ENCODE measurements at places on chromosomes 2 and 18.

- no peak for DNase-seq
These were observed 70.6 kb upstream of the WDR75 start for GRCh38 chr2:189370719-189371118.

- no peak for DNase-seq
These were observed 112.2 kb upstream of the PXDN start for GRCh38 chr2:1856475-1856874.

DNA sequence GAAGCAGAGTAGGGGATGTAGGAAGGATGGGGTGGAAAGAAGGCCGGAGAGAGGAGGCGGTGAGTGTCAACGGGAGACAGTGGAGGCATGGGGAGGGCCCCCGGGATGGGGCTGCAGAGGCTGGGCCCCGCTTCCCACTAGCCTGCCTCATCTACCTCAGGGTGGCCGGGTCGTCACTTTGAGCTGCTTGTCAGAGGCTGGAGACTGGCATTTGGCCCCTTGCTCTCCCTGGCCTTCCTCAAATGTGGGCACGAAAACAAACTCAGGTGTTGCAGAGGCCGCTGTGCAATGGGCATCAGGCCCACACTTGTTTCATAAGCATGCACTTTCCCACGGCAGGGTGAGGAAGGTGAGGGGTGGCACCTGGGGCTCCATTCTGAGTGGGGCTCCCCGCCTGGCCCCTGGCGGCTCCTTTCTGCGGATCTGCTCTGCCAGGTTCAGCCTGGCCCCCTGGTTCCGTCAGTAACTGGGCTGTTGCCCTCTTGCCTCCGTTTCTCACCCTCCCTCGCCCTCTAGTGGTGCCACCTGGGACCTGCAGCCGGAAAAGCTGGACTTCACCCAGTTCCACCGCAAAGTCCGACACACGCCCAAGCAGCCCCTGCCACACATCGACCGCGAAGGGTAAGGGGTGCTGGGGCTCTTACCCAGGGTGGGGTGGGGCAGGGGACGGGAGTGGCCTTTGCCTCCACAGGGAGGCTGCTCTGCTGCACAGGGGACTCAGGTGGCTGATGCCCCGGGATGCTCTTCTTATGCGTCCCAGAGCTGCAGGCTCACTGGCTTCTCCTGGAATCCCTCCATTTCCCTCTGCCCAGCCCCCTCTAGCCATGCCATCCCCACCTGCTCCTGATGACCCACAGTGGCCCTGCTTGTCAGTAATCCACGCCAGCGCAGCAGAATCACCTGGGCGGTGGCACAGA is 125.4 kb downstream of the CTIF start:
- DNase-seq: peak; percentile 6

DNA sequence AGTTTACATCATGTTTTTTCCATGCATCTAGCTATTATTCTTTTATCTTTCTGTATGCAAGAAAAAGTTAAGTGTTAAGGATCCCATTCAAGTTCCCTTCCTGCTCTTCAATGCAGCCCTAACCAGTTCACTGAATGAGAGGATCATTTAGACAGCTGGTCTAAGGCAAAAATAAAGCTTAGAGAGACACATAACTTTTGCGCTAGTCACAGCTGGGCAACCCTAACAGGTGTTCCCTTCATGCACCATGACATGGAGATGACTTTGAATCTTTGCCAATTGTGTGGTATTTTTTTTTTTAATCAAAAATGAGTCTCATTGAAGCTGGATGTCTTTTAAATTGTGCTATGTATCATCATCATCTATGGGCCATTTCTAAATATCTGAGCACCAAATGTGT is 393.8 kb upstream of the CYRIA start:
- no peak for DNase-seq

GRCh38 chr2:41313082-41313481 is 734.7 kb upstream of the PKDCC start:
- DNase-seq: no peak

DNA sequence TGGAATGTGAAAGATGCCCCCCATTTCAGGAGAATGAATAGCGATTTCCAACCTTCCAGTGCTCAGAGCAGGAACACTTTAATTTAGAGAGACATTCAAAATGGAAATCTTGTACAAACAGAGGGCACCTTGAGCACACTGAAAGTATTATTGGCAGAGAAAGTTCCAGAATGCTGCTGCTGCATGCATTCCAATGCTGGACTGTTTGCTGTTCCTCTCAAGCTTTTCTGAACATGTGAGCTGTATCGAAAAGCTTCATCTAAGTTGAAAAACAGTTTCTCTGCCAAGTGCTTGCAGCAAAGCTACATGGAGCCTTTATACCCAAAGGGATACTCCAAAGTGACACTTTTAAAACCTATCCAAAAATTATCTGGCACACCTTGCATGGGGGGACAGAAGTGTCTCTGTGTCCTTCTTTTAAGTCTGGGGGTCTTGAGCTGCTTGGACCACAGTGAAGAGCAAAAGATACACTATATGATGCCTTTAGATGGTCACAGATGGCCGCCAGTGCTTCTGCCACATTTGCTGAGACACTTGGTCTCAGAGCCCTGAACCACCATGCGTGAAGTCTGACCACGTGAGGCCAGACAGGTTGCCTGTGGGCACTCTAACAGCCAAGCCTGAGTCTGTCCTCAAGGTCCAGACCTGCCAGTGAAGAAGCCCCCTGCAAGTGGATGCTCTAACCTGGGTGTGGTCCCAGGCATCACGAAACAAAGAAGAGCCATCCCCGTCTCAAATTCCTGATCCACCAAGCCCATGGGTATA is 18.8 kb downstream of the UXS1 start:
- DNase-seq: no peak

DNA sequence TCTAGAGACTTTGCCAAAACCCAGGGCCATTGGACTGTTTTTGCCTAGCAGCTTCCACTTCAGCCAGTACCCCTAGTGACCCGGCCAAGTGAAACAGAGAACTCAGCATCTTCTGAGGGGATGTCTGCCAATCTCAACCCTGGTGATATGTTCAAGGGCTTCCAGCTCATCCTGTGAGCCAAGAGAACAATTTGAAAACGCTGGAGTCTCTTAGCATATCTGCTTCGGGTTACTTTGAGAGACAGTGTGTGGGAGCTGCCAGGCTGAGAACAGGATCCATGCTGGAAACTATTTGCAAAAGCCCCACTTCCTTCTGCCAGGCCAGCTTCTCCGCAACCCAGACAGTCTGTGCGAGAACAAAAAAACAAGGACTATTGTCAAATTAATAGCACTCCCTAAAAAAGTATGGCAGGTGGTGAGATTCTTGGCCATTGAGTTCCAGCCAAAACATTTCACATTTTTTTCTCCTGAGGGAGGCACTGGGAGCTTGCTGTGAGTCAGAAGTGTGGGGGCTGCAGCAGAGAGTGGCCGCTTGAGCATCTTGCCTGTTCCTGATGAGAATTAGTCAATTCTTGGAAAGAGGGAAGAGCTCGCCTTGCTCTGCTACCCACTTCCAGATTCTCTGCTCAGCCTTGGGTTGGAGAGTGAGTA is 395.6 kb upstream of the TRIB2 start:
- no peak for DNase-seq

GRCh38 chr18:79898952-79899608 is 52.4 kb downstream of the SLC66A2 start:
- no peak for DNase-seq

DNA sequence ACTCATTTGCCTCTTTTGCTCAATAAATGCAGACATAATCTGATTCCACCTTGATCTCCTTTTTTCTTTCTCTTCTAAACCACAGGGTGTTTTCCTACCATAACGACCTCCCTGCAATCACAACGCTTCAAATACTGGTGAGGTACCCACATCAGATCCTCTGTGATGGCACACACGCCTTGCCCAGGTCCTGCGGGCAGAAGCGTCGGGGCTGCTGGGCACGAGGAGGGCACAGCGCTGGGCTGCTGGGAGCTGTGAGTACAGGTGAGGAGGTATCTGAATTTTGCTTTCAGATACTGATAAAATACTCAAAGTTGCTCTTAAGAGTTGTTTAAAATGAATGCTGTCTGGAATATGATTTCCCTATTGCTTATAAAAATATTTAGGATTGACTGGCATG is 186.1 kb upstream of the PXDN start:
- DNase-seq: no peak

GRCh38 chr2:65075176-65075575 is 19.0 kb downstream of the CEP68 start:
- no peak for DNase-seq

- no peak for DNase-seq
These were observed 31.6 kb downstream of the RAB27B start for GRCh38 chr18:54859667-54860421.

GRCh38 chr2:238557431-238557830 is 130.7 kb downstream of the ASB1 start:
- no peak for DNase-seq

DNA sequence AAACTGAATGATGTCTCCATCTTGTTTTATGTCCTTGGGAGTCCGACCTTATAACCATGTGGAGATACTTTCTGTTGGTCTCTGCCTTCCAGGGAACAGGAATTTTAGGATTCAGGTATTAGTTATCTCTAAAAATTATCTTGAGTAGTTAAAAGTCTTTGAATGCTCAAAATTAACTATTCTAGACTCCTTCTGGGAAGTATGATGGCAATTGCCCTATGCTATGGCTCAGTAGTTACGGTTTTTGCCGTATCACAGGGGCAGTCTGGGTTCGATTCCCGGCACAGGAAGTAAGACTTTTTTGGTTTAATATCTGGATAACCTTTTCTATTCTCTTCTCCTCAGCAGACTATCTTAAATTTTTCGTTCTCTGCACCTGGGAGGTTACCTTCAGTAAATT is 708.7 kb upstream of the LRATD1 start:
- DNase-seq: no peak

DNA sequence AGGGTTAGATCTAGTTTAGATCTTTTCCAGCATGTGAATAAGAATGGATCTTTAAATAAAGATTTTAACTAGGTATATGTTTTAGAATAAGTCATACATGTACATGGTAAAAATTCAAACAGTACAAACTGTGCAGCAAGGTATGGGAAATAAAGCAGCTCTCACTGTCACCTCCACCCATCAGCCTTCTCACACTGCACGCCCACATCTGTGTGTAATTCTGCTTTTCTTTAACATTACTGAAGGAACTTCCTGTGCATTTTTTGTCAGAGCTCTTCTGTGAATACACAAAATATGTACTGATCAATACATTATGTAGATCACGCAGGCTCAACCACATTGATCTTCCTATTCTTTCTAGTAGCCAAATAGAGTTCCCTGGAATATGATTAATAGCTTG is 3.4 kb downstream of the CASP8 start:
- DNase-seq: no peak

GRCh38 chr2:86274265-86274917 is 63.0 kb downstream of the REEP1 start:
- DNase-seq: no peak

DNA sequence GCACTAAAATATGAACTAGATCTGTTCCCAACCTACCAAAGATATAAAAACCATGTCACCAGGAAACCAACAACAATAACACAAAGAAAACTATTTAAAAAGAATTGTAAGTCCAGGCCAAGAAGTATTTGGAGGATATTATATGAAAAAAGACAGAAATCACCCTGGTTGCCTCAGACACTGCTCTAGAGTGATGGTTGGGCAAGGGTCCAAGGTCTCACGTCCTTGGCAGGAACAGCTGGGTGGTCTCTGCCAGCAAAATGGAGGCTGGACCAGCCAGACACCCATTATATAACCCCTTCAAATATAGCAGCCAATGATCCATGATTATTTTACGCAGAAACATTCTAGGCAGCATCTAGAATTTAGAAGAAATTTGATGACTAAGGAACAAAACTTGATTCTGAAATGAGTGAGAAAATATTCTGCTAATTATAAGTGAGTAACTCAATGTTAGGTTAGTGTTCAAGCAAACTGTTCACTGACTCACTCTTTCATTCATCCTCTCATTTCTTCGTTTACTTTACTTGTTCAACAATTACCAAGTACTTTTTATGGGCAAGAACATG is 35.4 kb downstream of the MRPL35 start:
- no peak for DNase-seq

- no peak for DNase-seq
These were observed 419.3 kb downstream of the SPAG16 start for GRCh38 chr2:213703406-213704098.

- no peak for DNase-seq
These were observed 10.7 kb downstream of the CAB39 start for GRCh38 chr2:230723363-230723762.

DNA sequence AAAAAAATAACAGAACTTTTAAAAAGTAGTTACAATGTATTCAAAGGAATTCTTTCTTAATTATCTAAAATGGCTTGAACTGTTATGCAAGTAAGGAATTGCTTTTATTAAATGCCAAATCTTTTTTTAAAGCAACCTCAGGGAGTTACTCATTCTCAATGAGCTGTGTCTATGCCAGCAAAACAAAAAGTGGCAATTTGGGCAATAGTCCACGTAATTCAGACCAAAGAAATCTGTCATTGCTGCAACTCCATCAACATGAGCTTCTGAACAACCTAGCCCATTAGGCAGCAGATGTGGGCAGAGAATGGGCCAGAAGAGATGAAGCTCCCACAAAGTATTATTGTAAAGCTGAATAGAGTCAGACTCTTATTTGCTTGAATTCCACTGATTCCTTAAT is 118.4 kb downstream of the ALK start:
- DNase-seq: no peak

GRCh38 chr2:62307469-62308389 is 111.8 kb downstream of the B3GNT2 start:
- DNase-seq: no peak

DNA sequence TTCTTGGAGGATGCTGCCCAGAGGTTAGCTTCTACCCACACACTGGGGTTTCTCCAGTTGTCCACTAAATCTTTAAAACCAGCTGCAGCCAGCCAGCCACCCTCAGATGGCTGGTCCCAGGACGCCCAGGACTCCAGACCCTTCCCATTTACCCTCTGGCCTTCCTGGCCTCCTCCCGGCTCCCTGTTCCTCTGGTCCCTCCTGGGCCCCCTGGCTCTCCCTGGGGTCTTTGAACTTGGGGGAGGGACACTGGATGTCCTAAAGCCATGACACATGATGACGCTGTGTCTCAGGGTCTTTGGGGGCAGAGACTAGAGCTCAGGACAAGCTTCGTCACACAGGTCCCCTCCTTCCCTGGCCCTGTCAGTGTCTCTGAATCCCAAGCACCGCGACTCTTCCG is 201.1 kb upstream of the HDAC4 start:
- no peak for DNase-seq

DNA sequence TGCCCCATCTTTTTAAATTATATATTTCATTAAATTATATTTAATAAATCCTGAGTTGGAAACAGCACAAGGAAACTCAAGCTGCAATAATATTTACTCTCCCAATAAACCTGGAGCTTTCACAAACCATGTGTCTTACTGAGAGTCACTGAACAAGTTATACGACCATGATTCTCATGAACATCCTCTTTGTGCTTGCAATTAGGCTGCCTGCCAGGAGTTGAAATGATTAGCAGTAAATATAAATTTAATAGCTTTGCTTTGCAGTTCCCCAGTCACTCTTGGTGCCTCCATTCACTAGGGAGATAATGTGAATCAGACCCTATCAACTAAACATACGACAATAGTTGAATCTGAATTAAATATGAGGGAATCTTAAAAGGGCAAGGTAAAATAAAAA is 905.1 kb downstream of the NRXN1 start:
- DNase-seq: peak; percentile 24

- DNase-seq: peak; percentile 21
These were observed at the start of gene ASXL3 for GRCh38 chr18:33577685-33578517. Gene ASXL3, plus strand, starts transcription at chr18:33578219. Its CDS starts 413 bp downstream, at chr18:33578632.

- no peak for DNase-seq
These were observed 240.0 kb downstream of the LOXHD1 start for GRCh38 chr18:46416706-46417638.

- no peak for DNase-seq
These were observed 27.1 kb downstream of the SH2D6 start for GRCh38 chr2:85445316-85446295.

GRCh38 chr2:155020246-155020645 is 321.8 kb downstream of the KCNJ3 start:
- DNase-seq: no peak

- no peak for DNase-seq
These were observed 138.0 kb upstream of the CDCA7 start for GRCh38 chr2:173216668-173217067.

All from NCI-H526 treated with DMSO at 0.1 percent for 48 hours (cell line).